Activated CD8-positive, alpha-beta memory T cell treated with anti-CD3 and anti-CD28 coated beads for 48 hours (primary cell): ENCODE measurements at places on chromosomes 1 and 21.

DNA sequence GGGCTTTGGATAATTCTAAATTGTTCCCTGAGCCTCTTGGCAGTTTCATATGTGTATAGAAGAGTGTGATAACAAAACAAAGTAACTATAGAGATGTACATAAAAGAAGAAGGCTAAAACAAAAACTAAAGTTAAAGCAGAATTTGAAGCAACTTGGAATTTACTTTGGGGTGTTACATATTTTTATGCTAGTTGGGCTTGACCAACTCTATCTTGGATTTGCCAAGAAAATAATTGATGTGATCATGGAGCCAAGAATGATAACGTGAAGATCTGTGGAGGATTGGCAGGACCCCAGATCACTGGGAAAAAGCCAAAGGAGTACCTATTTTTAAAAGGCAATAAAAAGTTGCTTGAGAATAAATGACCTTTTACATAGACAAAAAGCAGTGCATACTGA lies 206.9 kb downstream of the LMO4 start:
- DNase-seq: no peak

DNA sequence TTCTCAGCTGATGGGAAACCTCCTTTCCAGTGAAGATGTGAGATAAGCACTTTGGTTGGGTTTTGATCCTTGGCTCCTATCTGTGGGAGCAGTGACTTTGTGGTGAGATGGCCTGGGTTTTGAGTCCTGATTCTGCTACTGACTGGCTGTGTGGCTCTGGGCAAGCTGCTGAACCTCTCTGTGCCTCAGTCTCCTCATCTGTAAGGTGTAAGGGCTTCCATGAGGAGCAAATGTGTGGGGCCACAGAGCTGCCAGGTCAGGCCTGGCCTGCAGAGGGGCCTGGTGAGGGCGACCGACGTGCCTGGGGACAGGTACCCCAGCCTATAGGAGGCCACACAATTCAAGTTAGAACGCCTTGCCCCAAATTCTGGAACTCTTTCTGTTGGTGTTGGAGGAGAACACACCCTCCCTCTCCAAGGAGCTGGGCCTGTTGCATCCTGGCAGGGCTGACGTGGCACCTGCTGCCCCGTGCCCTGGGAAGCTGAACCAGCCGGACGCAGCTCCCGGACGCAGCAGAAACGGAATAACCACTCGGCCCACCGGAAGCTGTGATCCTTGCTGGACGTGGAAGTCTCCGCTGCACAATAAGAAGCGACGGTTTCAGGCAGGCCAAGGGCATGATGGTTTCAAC lies 62.7 kb downstream of the AGPAT3 start:
- no peak for DNase-seq

DNA sequence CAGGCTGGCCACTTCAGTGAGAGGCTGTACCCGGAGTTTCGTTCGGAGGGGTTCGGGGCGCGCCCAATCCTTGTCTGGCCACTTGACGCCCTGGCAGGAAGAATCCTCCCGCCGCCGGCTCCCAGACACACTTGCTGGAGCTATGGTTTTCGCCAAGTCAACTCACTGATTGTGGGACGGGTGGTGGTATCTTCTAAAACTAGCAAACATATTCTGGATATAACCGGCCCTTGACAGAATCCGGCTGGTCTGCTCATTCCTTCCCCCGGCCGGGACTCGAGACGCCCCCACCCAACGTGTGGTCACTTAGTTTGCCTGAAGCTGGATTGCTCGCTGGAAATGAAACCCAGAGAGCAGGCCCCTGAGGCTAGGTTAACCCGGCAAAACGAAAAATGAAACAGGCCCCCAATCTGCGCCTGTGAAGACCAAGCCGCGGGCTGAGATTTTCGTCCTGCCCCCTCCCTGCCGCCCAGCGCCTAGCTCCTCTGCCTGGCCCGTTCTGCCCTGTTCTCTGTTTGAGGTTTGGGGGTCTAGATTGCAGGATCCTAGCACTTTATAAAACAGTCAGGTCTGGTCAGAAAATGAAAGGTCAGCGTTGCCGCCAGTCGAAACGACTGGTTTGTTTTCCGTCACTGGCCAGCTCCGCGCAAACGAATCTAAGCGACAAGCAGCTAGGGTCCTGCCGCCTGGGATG lies 4.6 kb downstream of the GFI1 start:
- DNase-seq: no peak

DNA sequence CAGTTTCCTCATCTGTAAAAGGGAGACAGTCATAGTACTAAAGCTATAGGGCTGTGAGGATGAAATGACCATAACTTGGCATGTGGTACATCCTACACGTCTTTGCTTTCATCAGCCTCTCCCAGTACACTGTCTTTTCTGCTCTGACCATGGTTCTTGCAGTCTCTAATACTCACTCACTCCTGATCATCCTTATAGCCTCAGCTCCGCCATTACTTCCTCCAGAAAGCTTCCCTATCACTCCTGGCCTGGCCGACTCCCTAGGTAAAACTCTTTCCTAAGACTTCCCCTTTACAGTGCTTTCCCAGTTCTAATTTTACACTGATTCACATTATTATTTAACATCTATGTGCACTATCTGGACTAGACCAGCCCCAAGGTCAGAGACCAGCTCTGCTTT lies 5.0 kb upstream of the MRPL24 start:
- DNase-seq: no peak

GRCh38 chr1:187411118-187411517 lies 582.4 kb downstream of the PLA2G4A start:
- no peak for DNase-seq

DNA sequence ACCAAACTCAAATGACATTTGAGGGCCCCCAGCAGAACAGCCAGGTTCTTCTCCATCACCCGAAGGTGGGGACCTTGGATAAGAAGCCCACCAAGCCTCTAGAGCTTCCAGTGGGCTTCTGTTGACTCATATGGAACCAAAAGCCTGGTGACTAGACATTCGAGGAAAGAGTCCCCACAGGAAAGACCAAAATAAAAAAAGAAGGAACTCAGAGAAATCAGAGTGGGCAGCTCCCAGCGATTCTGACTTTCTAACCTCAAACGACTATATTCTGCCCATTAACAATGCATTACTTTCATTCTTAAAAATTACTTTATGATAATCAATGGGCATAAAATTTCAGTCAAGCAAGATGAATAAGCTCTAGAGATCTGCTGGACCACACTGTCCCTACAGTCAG lies 9.6 kb upstream of the CHIT1 start:
- no peak for DNase-seq

DNA sequence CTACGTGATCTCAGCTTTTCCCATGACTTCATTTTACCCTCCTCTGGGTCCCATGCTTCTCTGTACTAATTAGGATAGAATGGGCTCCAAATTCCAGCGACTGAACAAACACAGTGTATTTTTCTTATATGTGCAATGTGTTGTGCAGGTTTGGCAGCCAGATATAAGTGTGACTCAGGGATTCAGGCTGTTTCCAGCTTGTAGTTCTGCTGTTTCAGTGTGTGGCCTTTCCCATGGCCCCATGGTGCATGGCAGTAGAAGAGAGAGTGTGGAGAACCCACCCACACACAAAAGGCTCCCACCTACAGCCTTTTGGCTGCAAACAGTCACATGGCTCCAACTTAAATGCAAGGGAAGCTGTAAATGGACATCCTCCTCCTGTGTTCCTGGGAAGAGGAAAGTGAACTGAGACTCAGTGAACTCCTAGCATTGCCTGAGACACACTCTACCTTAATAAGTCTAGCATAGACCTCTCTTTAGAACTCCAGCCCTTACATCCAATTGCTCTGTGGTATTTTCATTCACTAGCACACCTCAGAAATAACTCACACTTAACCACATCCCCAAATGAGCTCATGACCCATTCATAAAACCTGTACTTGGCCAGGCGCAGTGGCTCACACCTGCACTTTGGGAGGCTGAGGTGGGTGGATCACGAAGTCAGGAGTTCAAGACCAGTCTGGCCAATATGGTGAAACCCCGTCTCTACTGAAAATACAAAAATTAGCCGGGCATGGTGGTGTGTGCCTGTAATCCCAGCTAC lies 58.7 kb downstream of the KIAA0040 start:
- no peak for DNase-seq

DNA sequence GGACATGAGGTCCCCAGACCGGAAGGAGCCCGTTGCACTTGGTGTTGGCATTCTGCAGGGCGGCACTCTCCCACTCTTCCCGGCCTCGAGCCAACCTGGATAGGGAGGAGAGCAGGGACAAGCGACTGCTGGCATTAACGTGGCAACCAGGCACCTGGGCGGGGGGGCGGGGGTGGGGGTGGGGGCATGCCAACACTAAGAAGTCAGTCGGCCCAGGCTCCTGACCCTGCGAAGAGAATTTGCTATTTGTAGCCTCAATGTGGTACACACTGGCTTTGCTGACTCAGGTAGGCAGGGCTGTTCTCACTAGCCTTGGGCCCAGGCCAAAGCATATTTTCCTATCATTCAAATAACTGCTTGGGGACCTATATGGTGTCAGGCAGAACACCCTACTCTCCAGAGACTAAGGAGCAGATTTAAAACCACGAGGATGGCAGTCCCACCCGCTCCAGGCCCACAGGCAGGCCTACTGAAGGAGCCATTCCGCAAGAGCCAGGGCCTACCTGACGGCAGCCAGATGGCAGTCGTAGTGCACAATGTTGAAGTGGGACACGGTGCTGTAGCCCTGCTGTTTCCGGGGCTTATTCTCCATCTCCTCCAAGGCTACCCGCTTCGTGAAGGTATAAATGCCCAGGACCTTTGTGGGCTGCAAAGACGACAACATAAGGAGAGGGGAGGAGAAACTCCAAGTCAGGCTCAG lies 123.7 kb downstream of the UBR4 start:
- no peak for DNase-seq

DNA sequence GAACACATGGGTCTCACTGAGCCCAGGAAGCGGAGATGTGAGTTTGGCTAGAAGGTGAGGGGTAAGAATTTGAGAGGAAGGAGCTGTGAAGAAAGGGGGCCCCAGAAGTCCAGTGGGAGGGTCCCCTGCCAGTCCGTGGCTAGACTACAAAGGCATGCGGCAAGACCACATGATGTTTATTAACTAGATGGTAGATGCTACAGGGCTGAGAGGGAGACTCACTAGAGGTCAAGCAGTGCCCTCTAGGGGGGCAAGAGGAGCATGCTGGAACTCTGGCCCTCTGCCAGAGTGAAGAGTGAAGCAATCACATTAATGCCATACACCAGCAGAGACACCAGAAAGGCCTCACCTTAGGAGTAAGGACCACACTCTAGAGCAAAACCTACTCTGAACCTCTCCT lies 12.2 kb downstream of the KIAA0319L start:
- no peak for DNase-seq

DNA sequence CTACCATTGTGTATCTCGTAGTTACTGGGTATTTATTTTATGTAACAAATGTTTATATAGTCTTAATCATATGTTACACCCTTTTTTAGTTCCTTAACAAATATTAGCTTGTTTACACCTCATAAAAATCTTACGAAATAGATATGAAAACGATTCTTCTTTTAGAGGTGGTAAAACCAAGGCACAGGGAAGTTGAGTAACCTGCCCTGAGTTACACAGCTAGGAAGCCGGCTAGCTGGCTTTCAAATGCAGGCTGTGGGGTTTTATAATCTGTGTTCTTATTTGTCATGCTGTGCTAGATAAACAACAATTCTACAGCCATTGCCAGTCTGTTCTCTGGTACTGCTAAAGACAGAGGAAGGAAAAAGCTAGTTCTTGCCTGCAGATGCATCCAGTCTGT lies 109.6 kb downstream of the NOS1AP start:
- no peak for DNase-seq

- DNase-seq: no peak
Measured at GRCh38 chr1:87249803-87250202, 78.9 kb upstream of the LMO4 start.

- no peak for DNase-seq
Measured at GRCh38 chr1:76770979-76771378, 96.3 kb upstream of the ST6GALNAC5 start.

DNA sequence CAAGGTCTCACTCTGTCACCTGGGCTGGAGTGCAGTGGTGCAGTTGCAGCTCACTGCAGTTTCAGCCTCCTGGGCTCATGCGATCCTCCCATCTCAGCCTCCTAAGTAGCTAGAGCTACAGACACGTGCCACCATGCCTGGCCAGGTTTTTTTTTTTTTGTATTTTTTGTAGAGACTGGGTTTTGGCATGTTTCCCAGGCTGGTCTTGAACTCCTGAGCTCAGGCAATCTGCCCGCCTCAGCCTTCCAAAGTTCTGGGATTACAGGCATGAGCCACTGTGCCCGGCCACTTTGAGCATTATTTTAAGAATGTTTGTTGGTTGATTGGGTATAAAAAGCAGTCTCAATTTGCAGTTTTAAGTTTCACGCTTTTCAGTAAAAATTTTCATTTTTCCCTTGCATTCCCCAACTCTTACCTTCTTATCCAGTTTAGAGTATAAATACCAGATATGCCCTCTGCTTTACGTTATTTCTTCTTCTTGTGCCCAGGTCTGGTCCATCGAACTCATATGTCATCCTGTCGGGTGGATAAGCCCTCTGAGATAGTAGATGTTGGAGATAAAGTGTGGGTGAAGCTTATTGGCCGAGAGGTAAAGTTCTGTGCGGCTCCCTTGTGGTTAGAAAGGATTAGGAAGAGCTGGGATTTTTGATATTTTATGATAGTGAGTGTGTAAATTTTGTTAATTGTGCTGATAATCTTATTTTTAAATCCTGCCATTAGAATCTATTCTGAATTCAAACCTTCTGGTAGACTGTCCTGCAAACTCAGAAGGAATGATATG lies 36.0 kb downstream of the FABP3 start:
- DNase-seq: no peak

- no peak for DNase-seq
Measured at GRCh38 chr1:2950926-2951305, 70.4 kb upstream of the ACTRT2 start.

- no peak for DNase-seq
Measured at GRCh38 chr1:206691604-206692003, 6.9 kb downstream of the MAPKAPK2 start.

- DNase-seq: peak; percentile 52
Measured at GRCh38 chr1:24535021-24535424, 20.9 kb upstream of the NCMAP start.

- DNase-seq: no peak
Measured at GRCh38 chr1:84722794-84723193, 32.5 kb upstream of the SSX2IP start.

GRCh38 chr21:25518491-25518911 lies 88.8 kb downstream of the MRPL39 start:
- no peak for DNase-seq

DNA sequence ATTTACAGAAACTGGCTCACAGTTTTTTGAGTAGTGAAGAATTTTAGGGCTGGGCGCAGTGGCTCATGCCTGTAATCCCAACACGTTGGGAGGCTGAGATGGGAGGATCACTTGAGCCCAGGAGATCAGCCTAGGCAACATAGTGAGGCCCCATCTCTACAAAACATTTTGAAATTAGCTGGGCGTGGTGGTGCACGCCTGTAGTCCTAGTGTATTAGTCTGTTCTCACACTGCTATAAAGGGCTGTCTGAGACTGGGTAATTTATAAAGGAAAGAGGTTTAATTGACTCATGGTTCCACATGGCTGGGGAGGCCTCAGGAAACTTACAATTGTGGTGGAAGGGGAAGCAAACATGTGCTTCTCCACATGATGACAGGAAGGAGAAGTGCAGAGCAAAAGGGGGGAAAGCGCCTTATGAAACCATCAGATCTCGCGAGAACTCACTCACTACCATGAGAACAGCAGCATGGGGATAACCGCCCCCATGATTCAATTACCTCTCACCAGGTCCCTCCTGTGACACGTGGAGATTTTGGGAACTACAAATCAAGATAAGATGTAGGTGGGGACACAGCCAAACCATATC lies 24.4 kb upstream of the DYRK1A start:
- DNase-seq: no peak

GRCh38 chr1:24203404-24203803 lies 16.3 kb upstream of the IFNLR1 start:
- no peak for DNase-seq
